ENCODE measurements at places on chromosomes 1 and 21. TPM values are rescaled to one million over a fixed set of nuclear protein-coding genes. Genes with fewer than 3 reads are reported as not detected.

Gene HMCN1
- polyA plus RNA-seq: not detected

Gene VTCN1
- not detected for polyA plus RNA-seq

Gene GNG12
- not detected for polyA plus RNA-seq

Gene COL8A2
- not detected for polyA plus RNA-seq

Gene ITLN2
- polyA plus RNA-seq: not detected

- no peak for DNase-seq
- H3K4me3 ChIP-seq: no peak overlapping the region
- no peak overlapping the region for H3K27ac ChIP-seq
- H3K36me3 ChIP-seq: no peaks in the 10 kb centered on the region
Measured at GRCh38 chr1:48003741-48004531, 6.8 kb upstream of the TRABD2B start.

DNA sequence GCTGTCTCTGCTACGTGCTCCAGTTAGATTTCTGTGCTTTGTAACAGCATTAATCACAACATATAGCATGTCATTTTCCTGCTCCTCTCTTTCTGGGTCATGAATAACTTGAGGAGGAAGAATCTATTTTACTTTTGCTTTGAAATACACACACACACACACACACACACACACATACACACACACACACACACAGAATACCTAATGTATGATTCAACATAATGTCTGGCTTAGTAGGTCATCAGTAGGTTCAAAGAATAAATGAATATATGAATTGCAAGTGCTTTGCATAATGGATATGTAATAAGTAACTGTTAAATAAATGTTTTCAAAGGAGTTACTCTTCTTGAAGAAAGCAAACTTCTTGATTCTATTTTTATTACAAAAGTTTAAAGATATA is 249.0 kb downstream of the PDE4B start:
- no peaks in the 10 kb centered on the region for H3K4me1 ChIP-seq
- no peak overlapping the region for H3K27ac ChIP-seq
- H3K27me3 ChIP-seq: no peaks in the 10 kb centered on the region
- no peak overlapping the region for H3K4me3 ChIP-seq
- H3K36me3 ChIP-seq: no peaks in the 10 kb centered on the region

DNA sequence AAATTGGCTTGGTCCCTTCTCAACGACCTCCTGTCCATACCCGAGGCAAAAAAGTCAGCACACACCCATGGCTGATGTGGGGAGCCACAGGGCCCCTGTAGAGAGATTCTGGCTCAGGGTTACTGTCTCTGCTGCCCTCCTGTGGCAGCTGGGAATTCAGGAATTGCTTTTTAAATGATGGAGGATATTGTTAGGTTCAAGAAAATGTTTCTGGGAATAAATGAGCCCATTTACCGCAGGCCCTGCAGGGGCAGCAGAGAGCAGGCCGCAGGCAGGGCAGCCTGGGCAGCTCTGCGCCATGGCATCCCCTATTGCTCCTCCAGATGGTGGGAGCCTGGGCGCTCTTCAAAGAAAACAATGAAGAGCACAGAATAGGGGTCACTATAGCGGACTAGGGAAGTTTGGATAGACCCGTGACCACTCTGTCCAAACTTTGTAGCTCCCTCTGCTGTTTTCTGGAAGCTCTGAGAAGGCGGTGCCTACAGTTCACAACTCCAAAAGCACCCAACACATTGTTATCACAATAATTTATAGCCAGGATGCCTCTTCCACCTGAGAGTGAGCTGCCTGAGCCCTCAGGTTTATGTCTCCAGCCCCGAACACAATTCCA is 201.1 kb downstream of the BACH1 start:
- no peaks in the 10 kb centered on the region for H3K4me1 ChIP-seq
- H3K27me3 ChIP-seq: no peaks in the 10 kb centered on the region
- no peak overlapping the region for H3K4me3 ChIP-seq
- no peak overlapping the region for H3K27ac ChIP-seq
- H3K36me3 ChIP-seq: no peaks in the 10 kb centered on the region
- no peak for DNase-seq

- no peaks in the 10 kb centered on the region for H3K27me3 ChIP-seq
- peak; percentile 58 for DNase-seq
- H3K4me3 ChIP-seq: no peak overlapping the region
- H3K4me1 ChIP-seq: peaks cover 4% of the 10 kb centered on the region
- no peak overlapping the region for H3K27ac ChIP-seq
Measured at GRCh38 chr1:17128361-17128760, 9.1 kb upstream of the PADI2 start.

DNA sequence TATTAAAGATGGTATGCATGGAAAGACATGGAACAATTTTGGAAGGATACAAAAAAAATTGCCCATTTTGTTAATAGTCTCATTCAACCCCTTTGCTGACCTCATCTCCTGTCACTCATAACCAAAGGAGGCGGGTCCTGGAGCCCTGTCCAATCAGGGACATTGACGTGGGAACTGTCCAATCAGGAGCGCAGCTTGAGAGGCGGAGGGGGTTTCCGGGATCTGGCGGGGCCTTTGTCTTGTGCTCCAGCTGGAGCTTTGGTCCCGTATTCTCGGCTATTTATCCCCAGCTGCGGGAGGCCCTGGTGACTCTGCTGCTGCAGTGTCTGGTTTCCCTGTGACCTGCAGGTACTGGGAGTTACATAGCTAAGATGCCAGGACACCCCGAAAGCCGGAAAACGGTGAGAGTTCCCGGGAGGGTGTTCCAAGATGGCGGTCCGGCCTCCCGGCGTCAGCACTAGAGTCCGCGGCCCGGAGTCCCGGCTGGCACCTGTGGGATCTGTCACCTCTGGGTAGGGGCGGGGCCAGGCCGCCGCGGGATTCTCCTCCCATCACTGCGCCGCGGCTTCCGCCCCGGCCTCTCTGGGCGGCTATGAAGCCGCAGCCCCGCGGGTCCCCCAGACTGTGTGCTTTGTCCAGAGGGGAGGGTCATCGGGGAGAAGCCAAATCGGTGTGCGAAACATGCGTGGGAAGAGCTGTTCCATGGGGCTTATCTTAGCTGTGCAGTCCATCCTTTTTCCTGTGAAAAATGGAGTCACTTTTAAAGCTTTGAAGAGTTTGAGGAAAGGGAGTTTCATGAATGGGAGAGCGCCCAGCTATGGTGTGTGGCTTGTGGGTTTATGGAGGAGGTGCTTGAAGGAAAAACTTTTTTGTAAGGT is at the start of gene ZNF678:
TSS of gene ZNF678 (plus strand) at position 233 of the 878 bp plus-strand sequence. CDS start 87,436 bp downstream, outside the sequence.
- no peaks in the 10 kb centered on the region for H3K27me3 ChIP-seq
- H3K27ac ChIP-seq: peak within 1 kb of the TSS; percentile 86
- H3K36me3 ChIP-seq: peaks cover 2% of the 10 kb centered on the region
- peak within 1 kb of the TSS; percentile 74 for H3K4me3 ChIP-seq
- H3K4me1 ChIP-seq: peaks cover 22% of the 10 kb centered on the region

DNA sequence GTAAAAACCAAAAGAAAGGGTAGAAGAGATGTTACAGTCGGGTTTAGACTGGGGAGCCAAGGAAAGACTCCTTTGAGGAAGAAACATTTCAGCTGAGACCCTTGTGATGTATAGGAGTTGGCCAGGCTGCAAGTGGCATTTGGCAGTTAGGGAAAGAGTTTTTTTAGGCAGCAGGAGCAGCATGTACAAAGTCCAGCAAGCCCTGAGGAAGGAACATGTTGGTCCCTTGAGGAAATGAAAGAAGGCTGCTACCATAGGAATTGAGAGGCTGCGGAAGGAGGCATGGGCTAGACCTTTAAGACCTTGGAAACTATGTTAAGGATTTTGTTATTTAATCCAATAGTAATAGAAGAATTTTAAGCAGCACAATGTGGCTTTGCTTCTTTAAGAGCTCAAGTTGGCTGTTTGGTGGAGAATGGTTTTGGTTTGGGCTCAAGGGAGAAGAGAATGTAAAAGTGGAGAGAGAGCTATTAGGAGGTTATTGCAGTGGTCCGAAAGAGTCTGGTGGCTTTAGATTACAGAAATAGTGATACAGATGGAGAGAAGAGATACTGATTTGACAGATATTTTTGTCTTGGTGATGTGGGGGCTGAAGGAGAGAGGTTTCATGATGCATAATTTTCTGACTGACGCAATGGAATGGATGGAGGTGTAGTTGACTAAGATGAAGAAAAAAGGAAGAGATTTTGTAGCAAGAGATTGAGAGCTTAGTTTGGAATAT is 26.6 kb downstream of the SMAP2 start:
- H3K4me1 ChIP-seq: peaks cover 96% of the 10 kb centered on the region
- DNase-seq: peak; percentile 58
- peak overlapping the region; percentile 100 for H3K27ac ChIP-seq
